ENCODE measurements at places on chromosomes 1 and 21. TPM values are rescaled to one million over a fixed set of nuclear protein-coding genes. Genes with fewer than 3 reads are reported as not detected.

GUCA2B gene
- total RNA-seq = not detected

SYNC gene
- total RNA-seq = 61.0 TPM

TTC34 gene
- total RNA-seq = 0.29 TPM

TSACC gene
- not detected for total RNA-seq

TAS1R1 gene
- total RNA-seq = not detected

TRIM46 gene
- 4.6 TPM for total RNA-seq

TRIM63 gene
- total RNA-seq = not detected

CEP170 gene
- total RNA-seq = 114 TPM

HMGCS2 gene
- not detected for total RNA-seq

AMY1A gene
- not detected for total RNA-seq

PLXNA2 gene
- 94.5 TPM for total RNA-seq

ADAM15 gene
- total RNA-seq = 58.6 TPM

NR5A2 gene
- total RNA-seq = 5.0 TPM

TDRD10 gene
- 19.7 TPM for total RNA-seq

IL19 gene
- not detected for total RNA-seq

DCDC2B gene
- total RNA-seq = 0.26 TPM

CD1B gene
- total RNA-seq = not detected

APP gene
- 464 TPM for total RNA-seq

ACTL8 gene
- not detected for total RNA-seq

AIRE gene
- total RNA-seq = not detected

TRIM17 gene
- not detected for total RNA-seq

ECM1 gene
- total RNA-seq = 6.6 TPM

PDZK1IP1 gene
- total RNA-seq = 0.48 TPM

KRTAP7-1 gene
- total RNA-seq = not detected

LRRC39 gene
- 1.2 TPM for total RNA-seq

NBPF15 gene
- 48.4 TPM for total RNA-seq

IVL gene
- not detected for total RNA-seq

ITLN2 gene
- not detected for total RNA-seq

EFNA1 gene
- 49.1 TPM for total RNA-seq

KLHDC7A gene
- not detected for total RNA-seq

PRKAA2 gene
- total RNA-seq = 9.8 TPM

MTARC2 gene
- total RNA-seq = 8.8 TPM

PPIAL4G gene
- total RNA-seq = not detected

OR10K1 gene
- total RNA-seq = not detected

OLIG1 gene
- not detected for total RNA-seq

MPZ gene
- not detected for total RNA-seq

CELA3B gene
- not detected for total RNA-seq

PHF13 gene
- total RNA-seq = 2.4 TPM

TRABD2B gene
- total RNA-seq = under 0.01 TPM

ANGPTL1 gene
- total RNA-seq = 77.8 TPM

All from uterus (tissue), 4 donors.